ENCODE measurements at places on chromosomes 16 and 17. TPM values are rescaled to one million over a fixed set of nuclear protein-coding genes. Genes with fewer than 3 reads are reported as not detected.

GRCh38 chr17:75046407-75047289 lies at the start of the genes ATP5PD and KCTD2:
ATP5PD (minus strand) TSS chr17:75046969; CDS start chr17:75042650, 4,319 bp downstream.
KCTD2 (plus strand) TSS chr17:75047225; CDS start chr17:75047251, 26 bp downstream.
- peak; percentile 97 for DNase-seq

DNA sequence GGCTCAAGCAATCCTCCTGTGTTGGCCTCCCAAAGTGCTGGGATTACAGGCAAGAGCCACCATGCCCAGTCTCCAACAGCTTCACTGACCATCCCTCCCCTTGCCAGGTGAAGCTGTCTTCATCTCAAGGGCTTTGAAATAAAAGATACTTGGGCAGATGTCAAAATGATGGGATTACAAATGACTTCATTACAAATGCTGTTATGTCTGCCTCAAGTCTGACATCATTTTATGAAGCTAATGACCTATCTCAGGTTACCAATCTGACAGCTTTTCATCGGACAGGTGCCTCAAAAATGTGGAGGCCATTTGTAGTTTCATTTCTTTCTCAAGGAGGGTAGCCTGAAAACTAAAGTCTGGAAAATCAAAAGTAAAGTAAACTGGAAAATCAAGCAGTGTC lies 323.7 kb upstream of the TBX2 start:
- DNase-seq, result no peak

DNA sequence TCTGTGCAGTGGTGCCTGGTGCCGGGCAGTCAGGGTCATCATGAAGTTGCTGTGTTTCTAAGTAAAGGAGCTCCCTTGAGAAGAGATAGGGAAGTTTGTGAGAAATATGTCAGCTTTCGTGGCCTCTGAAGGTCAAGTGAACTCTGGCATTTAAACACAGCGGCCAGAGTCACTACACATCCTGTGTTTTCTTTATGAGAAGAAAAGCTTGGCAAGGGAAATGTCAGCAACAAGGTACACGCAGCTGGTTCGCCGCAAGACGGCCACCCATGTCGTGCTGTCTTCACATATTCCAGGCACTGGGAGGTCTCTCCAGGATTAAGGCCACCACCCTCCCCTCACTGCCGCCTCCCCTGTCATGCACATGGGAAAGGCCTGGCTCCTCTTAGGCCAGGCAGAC lies 33.2 kb upstream of the PEMT start:
- DNase-seq, result no peak

GRCh38 chr16:5377280-5377898 lies 279.8 kb upstream of the EEF2KMT start:
- no peak for DNase-seq

- DNase-seq, result no peak
Observed at GRCh38 chr16:89845417-89845816, 17.1 kb downstream of the SPIRE2 start.

- peak; percentile 61 for DNase-seq
Observed at GRCh38 chr17:41959336-41960095, 7.1 kb upstream of the CNP start.

DNA sequence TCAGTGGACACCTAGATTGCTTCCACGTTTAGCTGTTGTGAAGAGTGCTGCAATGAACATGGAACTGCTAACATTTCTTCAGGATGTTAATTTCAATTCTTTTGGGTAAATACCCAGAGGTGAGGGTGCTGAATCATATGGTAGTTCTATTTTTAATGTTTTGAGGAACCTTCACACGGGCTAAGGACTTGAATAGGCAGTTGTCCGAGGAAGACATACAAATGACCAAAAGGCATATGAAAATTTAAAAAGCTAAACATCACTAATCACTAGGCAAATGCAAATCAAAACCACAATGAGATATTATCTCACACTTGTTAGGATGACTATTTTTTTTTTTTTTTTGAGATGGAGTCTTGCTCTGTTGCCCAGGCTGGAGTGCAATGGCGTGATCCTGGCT lies 173.3 kb downstream of the PRKCB start:
- DNase-seq, result no peak

GRCh38 chr17:74192950-74193781 lies 10.3 kb upstream of the RPL38 start:
- no peak for DNase-seq

GRCh38 chr17:75478508-75478907 lies 22.1 kb downstream of the TMEM94 start:
- no peak for DNase-seq

DNA sequence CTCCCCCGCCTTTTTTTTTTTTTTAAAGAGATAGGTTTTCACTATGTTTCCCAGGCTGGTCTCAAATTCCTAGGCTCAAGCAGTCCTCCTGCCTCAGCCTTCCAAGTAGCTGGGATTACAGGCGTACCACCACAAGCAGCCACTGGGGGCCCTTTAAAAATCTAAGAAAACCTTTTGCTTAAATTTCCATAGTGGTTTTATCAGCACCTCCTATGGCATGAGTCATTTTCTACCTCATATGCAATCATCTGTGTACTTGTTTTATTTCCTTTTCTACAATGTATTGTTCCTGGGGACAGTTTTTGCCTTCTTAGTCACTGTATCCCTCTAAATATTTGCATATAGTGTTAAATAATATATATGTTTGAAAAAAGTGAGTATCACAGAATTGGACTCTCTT lies 29.2 kb downstream of the GNA13 start:
- peak; percentile 83 for DNase-seq

GRCh38 chr16:63337264-63337663 lies 1301.0 kb upstream of the CDH8 start:
- DNase-seq, result no peak

- no peak for DNase-seq
Observed at GRCh38 chr16:85562093-85562786, 50.9 kb upstream of the GSE1 start.

DNA sequence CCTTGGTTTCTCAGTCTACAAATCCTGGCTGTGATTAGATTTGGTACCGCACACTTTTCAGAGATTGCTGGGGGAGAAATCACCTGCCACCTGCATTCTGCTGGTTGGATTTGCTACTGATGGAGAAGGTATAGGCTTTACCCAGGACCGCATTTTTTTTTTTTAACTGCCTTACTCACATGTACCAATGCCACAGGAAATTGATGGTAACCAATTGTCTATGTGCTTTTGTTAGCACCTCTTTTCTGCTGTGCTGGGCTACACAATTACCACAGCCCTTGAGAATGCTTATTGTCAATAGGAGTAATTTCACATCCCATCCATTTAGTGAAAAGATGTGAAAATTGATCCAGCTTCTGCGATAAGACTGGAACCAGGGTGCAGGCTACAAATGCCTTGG lies 74.4 kb upstream of the TANC2 start:
- no peak for DNase-seq

- no peak for DNase-seq
Observed at GRCh38 chr17:80775863-80776262, 215.8 kb upstream of the CHMP6 start.

- no peak for DNase-seq
Observed at GRCh38 chr16:62038225-62038624, 2.0 kb upstream of the CDH8 start.

DNA sequence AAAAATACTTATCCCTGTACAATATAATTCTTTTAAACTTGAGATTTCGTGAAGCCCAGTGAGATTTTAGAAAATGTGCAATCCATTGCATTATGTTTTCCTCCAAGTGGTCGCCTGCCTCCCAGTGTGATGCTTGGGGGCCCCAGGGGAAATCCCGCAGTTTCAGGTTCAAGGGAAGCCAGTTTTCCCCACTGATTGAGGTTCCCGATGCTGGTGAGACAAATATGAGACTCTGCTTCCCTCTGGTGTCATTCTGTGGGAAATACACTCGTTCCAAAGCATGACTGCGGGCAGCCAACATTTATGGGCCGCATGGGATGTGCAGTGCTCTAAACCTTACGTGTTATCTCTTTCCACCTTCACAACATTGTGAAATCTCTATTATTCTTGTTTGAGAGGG lies 200.8 kb downstream of the PRKCB start:
- DNase-seq, result peak; percentile 63

DNA sequence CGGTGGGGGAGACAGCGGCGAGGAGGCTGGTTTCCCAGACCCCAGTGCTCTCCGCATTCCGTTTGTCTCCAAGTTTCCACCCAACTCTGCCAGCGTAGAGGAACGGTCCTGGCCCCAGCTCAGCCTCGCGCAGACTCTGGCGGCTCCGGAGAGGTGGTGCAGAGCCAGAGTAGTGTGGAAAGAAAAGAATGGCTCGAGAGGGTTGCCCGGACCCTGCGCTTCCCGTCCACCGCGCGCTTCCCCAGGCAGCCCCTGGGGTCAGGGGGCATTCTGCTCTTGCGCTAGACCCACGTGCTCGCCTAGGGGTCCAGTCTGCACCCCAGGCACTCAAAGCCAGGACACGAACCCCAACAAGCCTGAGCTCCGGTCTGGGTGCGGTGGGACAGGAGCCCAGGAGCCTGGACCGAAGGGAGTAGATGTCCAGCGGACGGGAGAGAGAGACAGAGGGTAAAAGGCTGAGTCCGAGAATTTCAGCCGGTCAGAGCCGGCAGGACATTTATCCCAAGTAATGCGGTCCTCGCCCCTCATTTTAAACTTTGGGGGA lies 3.8 kb downstream of the PMP22 start:
- DNase-seq, result peak; percentile 79

DNA sequence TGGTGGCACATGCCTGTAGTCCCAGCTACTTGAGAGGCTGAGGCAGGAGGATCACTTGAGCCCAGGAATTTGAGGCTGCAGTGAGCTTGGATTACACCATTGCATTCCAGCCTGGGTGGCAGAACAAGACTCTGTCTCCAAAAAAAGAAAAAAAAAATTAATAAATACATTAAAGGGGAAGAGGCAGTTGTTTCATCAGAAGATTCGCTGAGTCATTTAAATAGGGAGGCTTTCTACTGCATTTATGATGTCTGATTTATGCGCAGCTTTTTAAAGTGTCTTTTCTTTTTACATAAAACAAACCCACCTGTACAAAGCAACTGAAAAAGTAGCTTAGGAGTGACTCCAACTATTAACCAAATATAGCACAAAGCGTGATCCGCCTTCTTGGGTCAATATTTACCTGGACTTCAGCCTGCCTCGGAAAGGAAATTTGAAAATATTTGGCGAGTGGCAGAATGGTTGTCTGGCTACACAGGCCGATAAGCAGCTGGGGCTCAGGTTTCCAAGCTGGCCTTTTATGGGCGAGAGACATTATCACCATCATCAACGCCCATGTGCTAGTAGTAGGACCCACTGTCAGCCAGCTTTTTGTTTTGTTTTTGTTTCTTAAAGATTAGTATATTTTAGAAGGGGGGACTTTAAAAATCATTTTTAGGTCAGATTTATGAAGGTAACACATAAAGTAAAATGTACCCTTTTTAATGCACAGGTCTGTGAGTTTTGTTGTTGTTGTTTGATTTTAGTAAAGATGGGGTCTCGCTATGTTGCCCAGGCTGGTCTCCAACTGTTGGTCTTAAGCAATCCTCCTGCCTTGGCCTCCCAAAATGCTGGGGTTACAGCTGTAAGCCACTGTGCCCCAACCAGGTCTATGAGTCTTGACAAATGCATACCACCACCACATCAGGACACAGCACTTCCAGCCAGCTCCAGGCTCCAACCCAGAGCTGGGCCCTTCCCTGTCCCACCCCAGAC lies 42.5 kb upstream of the RASD1 start:
- DNase-seq, result no peak

DNA sequence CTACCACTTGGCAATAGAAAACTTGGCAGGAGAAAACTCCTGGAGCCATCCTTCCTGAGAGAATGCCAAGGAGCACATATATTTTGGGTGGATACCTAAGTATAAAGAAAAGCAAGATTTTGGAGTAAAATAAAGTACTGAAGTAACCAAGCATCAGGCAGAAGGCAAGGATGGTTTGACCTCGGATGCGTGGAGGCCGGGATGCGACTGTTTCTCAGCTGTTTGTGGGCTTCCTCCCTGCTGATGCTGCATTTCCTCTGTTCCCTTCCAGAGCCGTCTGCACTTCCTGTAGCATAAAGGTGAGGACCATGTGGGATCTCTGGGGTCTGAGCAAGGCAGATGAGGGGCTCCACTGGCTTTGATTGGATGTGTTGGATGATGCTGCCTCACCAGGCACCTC lies 5.5 kb upstream of the TCF25 start:
- no peak for DNase-seq

DNA sequence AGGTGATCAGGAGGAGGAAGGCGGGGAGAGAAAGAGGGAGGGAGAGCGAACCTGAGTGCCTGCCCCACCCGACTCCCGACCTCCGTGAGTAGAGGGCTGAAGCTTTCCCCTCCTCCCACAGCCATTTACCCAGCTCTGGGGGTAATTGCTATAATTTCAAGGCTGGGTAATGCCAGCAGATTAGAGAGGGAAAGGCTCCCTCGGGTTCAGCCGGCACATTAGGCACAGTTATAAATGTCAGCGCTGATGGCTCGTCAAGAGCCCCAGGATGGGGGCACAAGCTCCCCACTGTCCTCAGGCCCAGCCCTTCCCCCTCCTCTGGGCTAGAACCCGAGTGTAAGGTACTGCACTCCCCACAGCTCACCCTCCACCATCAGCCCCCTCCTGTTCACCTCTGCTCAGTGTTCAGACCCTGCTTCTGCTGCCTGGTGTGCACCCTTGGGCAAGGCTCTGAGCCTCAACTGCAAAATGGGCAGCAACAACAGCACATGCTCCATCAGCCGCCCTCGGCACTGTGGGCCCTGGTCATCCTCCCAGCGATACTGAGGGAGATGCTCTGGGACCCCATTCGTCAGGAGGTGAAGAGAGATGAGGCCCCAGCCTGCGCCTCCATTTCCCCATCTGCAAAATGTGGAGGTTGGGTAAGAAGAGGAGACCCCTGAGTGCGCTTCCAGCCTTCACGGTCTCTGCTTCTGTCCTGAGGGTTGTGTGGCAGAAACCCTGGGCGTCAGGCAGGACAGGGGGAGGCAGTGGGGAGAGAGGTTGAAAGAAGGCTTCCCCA lies 77.2 kb downstream of the NT5M start:
- DNase-seq, result no peak

- DNase-seq, result no peak
Observed at GRCh38 chr17:45046537-45047125, 4.8 kb downstream of the DCAKD start.

- DNase-seq, result no peak
Observed at GRCh38 chr17:20281860-20282259, 185.5 kb downstream of the LGALS9B start.

DNA sequence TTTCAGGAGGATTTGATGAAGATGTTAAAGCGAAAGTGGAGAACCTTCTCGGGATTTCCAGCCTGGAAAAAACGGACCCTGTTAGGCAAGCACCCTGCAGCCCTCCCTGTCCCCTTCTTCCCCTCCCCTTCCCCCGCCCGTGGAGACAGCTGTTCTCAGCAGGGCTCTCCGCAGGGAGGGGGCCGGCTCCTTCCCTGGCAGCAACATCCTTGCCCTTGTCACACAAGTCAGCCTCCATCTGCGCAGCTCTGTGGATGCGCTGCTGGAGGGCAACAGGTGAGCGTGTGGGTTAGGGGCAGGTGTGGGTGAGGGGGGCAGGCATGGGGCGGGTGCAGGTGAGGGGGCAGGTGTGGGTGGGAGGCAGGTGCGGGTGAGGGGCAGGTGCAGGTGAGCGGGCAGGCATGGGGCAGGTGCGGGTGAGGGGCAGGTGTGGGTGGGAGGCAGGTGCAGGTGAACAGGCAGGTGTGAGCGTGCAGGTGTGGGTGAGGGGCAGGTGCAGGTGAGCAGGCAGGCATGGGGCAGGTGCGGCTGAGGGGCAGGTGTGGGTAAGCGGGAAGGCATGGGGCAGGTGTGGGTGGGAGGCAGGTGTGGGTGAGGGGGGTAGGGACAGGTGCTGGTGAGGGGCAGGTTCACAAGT lies 9.4 kb downstream of the CYBC1 start:
- no peak for DNase-seq

The CYB561 gene
- total RNA-seq, result 12.9 TPM

The SBK1 gene
- total RNA-seq, result under 0.01 TPM

The CORO1A gene
- total RNA-seq, result 0.79 TPM

The SPATA33 gene
- 0.87 TPM for total RNA-seq

The MYH3 gene
- 0.40 TPM for total RNA-seq

The TBC1D3G gene
- total RNA-seq, result not detected

The OXLD1 gene
- 30.4 TPM for total RNA-seq

The KRT27 gene
- not detected for total RNA-seq

The ABCA3 gene
- total RNA-seq, result 20.3 TPM

The CCT6B gene
- total RNA-seq, result 0.44 TPM

The RNF112 gene
- total RNA-seq, result 0.20 TPM

Measured in lung microvascular endothelial cell (primary cell).